ENCODE measurements at places on chromosomes 1 and 21.

- no peak for DNase-seq
These were observed 217.9 kb downstream of the NTNG1 start for GRCh38 chr1:107358619-107359327.

- DNase-seq = no peak
These were observed 499.3 kb downstream of the NEGR1 start for GRCh38 chr1:71783071-71783470.

GRCh38 chr1:180252638-180253536 is 22.8 kb downstream of the LHX4 start:
- DNase-seq = peak; percentile 54

- DNase-seq = no peak
These were observed 92.1 kb downstream of the OMA1 start for GRCh38 chr1:58454385-58454784.

DNA sequence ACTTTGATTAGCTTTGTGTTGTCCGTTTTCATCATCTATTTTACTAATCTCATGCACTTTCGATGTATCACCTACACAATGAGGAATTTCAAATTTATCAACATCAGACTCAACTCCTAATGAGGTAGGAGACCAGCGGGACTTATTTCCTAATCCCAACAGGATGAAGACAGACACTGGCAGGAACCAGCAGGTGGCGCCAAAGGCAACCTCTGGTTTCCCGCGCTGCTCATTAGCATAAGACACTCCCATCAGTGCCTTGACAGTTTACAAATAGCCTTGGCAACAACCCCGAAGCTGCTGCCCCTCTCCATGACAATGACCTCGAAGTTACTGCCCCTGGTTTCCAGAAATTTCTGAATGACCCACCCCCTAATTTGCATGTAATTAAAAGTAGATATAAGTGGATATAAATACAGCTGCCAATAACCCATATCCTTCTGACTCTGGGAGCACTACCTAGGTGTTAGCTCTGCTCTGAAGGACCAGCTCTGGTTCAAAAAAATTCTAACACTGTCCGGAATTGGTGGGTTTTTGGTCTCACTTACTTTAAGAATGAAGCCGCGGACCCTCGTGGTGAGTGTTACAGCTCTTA is 974.8 kb downstream of the ADGRL2 start:
- no peak for DNase-seq

DNA sequence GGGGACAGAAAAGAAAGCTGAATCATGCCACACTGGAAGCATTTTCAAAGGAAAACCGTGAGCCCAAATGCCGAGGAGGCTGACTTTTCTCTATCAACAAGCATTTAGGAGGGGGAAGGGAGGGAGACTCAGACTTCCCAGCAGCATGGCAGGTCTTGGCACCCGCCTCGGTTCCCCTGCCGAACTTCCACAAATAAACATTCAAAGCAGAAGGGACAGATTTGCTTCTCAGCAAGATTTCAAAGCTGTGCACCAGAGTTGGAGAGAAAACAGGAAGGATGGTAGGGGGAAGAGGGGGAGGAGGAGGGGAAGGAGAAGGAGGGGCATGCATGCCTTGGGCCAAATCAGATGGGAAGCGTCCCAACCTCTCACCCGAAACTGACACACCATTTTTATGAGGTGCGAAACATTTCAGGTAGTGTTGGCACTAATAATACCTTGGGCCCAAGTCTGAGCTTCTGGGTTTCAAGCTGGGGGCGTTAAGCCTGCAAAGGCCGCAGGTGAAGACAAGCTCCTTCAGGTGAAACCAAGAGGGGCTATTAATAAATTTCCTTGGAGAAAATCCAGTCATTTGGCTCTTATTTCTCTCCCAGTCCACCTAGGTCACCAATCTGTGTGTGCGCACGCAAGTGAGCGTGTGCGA is 26.4 kb downstream of the ABCA4 start:
- no peak for DNase-seq

- no peak for DNase-seq
These were observed 9.2 kb downstream of the VASH2 start for GRCh38 chr1:212959266-212960220.

All from CD4-positive, alpha-beta T cell treated with Interleukin-6 at 100 ng/mL for 8 hours (primary cell).